ENCODE measurements at places on chromosomes 12 and 14.

GRCh38 chr12:92701441-92701840 is 1.3 kb upstream of the PLEKHG7 start:
- DNase-seq, result no peak

- DNase-seq, result no peak
Observed at GRCh38 chr12:65808580-65808979, 15.7 kb upstream of the HMGA2 start.

DNA sequence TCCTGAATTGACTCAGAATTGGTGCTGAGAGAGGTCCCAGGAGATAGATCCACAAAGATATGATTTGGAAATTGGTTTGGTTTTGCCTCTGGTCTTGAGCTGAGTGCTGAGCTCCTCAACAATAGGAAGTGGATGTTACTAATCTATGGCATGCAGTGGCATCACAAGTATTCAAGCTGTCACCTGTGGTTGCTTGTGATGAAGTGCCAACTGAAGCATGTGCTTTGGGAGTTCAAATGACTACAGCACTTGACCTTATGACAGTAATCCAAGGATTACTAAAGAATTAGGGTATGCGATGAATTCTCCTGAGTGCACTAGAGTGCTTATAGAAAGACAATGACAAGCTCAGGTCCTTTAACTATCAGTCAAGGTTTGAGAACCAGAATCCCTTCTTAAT is 406.2 kb downstream of the NOVA1 start:
- DNase-seq, result no peak

GRCh38 chr14:38122241-38122640 is 85.5 kb upstream of the SSTR1 start:
- no peak for DNase-seq

DNA sequence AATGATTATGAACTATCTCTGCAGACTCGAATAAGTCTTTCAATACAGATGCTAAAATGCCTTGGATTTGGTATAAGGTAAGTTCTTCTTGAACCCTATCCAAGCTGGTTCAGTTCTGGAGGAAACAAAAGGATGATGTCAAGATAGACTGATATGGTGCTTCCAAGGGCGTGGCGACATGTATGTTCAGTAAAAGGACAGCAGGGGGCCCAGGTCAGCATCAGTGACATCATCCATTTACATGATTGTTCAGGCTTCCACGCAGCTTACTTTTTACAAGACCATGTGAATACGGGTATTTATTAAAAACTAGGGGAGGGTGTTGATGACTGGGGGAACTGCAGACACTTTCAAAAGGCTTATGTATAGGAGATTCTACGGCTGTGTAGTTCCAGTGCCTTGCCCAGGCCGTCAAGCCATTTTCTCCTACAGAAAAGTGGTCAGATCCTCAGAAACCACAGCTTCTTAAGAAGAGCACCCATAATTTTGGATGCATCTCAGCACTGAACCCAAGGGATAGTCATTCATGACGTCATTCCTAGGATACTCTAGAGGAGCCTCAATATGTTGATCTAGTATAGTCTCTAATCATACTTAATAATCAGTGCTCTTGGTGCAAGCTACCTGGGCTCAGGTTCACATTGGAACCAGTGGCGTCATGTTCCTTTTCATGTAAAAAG is 527.7 kb downstream of the FUT8 start:
- no peak for DNase-seq

- DNase-seq, result no peak
Observed at GRCh38 chr12:129771238-129771637, 132.6 kb downstream of the TMEM132D start.

- no peak for DNase-seq
Observed at GRCh38 chr14:57712102-57712501, 153.8 kb downstream of the SLC35F4 start.

DNA sequence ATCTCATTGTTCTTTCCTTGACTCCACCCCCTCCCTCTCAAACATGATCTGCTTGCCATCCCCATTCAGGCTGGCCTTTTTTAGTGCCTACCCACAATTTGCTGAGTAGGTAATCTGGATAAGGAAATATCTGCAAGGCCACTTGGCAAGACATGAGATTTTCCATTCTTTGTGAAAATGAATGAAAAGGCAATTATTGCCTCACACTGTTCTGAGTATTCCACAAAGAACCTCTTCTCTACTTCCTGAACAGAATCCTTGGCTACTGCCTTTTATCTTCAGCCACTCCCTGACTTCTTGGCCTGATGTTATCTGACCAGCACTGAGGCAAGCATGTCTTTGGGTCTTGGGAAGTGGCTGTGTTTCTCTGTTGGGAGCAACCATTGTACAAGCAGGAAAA is 263.2 kb upstream of the ATP2B1 start:
- no peak for DNase-seq

- DNase-seq, result no peak
Observed at GRCh38 chr14:74240794-74241651, 1.8 kb downstream of the VSX2 start.

GRCh38 chr12:15629108-15629507 is 160.1 kb downstream of the EPS8 start:
- peak; percentile 12 for DNase-seq

GRCh38 chr12:3295646-3296408 is 195.2 kb upstream of the PRMT8 start:
- DNase-seq, result no peak

- no peak for DNase-seq
Observed at GRCh38 chr14:103499709-103500108, 22.9 kb downstream of the CKB start.

- DNase-seq, result no peak
Observed at GRCh38 chr12:127162307-127162706, 1104.7 kb upstream of the TMEM132C start.

GRCh38 chr12:114194956-114195355 is 211.0 kb downstream of the TBX5 start:
- no peak for DNase-seq

- DNase-seq, result peak; percentile 60
Observed at GRCh38 chr14:31930493-31931240, 146.4 kb upstream of the ARHGAP5 start.

DNA sequence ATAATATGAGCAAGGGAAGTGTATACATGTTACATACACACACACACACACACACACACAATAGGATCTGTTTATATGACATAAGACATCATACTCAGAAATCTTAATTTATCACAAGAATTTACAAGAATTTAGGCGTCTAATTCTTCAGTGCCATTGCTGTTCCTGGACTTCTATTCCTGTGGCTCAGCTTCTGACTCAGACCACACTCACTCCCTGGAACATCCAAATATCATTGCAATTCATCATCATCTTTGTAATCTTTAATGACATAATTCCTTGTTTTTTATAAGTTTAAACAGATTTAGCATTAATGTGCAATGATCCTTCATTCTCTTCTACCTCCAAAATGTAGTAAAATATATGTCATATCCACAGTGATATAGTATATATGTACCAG is 544.2 kb downstream of the FOXG1 start:
- no peak for DNase-seq

GRCh38 chr12:66755727-66756395 is 77.0 kb upstream of the GRIP1 start:
- no peak for DNase-seq

- DNase-seq, result no peak
Observed at GRCh38 chr12:113105606-113106271, 29.8 kb downstream of the RASAL1 start.

DNA sequence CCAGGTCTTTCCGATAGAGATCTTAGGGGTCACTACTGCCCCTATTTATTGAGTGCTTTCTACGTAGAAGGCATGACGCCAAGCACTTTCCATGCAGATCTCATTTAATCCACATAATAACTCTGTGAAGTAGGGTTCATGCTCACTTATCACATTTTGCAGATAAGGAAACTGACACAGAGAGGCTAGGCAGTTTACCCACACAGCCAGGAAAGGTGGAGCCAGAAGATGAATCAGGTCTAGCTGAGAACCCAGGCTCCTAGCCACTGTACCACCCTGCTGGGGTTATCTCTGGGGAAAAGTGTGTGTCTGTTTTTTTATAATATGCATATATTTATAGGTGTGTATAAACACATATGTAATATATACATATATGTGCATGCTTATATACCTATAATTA is 83.6 kb downstream of the KSR2 start:
- no peak for DNase-seq

GRCh38 chr12:7242176-7243101 is 53.0 kb downstream of the PEX5 start:
- no peak for DNase-seq

- DNase-seq, result peak; percentile 29
Observed at GRCh38 chr14:65412856-65413738, 567 bp downstream of the FUT8 start.

All from epithelial cell of prostate (primary cell).